ENCODE measurements at places on chromosomes 1 and 21. TPM values are rescaled to one million over a fixed set of nuclear protein-coding genes. Genes with fewer than 3 reads are reported as not detected.

The DNAJB4 gene
- total RNA-seq = 26.0 TPM

The RIPPLY3 gene
- total RNA-seq = 2.3 TPM

DNA sequence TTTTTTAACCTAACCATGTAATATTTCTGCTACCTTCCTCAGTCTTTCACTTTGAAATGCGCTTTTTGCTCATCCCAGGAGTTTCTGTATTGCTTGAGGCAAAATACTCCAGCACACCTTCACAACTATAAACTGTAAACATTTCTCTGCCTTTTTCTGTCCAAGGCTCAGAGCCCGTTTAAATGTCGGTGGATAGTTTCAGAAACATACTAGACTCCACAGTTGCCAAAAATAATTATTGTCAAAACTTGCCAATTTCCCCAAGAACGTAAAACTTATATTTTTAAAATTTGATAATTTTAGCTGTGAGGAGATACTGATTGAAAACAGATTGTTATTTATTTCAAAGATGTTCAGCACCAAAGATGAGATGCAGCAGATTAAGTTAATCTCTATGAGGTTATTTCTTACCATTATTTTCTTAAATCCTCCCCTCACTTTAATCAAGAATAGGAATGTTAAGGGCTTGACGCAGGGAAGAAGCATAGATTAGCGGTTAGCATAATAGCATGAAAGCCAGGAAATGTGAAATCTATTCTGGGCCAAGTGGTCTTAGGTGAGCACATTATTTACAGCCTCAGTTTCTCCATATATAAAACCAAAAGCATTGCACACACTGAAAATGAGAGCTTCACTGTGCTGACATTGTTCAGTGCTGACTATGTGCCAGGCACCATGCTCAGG lies 91.5 kb upstream of the ESRRG start:
- no peaks in the 10 kb centered on the region for H3K36me3 ChIP-seq
- no peak for DNase-seq
- peaks cover 49% of the 10 kb centered on the region for H3K4me1 ChIP-seq
- H3K27ac ChIP-seq = no peak overlapping the region
- H3K4me3 ChIP-seq = no peak overlapping the region

GRCh38 chr1:93537924-93538323 lies 90.0 kb downstream of the FNBP1L start:
- no peaks in the 10 kb centered on the region for H3K27me3 ChIP-seq
- no peak for DNase-seq
- H3K36me3 ChIP-seq = peaks cover 9% of the 10 kb centered on the region
- peaks cover 7% of the 10 kb centered on the region for H3K4me1 ChIP-seq
- H3K27ac ChIP-seq = no peak overlapping the region

- H3K27me3 ChIP-seq = peaks cover 3% of the 10 kb centered on the region
- peaks cover 19% of the 10 kb centered on the region for H3K4me1 ChIP-seq
- peak overlapping the region; percentile 63 for H3K27ac ChIP-seq
- peaks cover 3% of the 10 kb centered on the region for H3K36me3 ChIP-seq
These were observed 841 bp downstream of the CENPF start for GRCh38 chr1:214603819-214604252.

Measured in WTC11 (cell line).